ENCODE measurements at places on chromosomes 6 and 20. TPM values are rescaled to one million over a fixed set of nuclear protein-coding genes. Genes with fewer than 3 reads are reported as not detected.

- DNase-seq, result no peak
Measured at GRCh38 chr6:21840428-21840827, 246.9 kb downstream of the SOX4 start.

GRCh38 chr6:10478187-10479040, 42.7 kb upstream of the GCNT2 start:
- DNase-seq, result peak; percentile 24

DNA sequence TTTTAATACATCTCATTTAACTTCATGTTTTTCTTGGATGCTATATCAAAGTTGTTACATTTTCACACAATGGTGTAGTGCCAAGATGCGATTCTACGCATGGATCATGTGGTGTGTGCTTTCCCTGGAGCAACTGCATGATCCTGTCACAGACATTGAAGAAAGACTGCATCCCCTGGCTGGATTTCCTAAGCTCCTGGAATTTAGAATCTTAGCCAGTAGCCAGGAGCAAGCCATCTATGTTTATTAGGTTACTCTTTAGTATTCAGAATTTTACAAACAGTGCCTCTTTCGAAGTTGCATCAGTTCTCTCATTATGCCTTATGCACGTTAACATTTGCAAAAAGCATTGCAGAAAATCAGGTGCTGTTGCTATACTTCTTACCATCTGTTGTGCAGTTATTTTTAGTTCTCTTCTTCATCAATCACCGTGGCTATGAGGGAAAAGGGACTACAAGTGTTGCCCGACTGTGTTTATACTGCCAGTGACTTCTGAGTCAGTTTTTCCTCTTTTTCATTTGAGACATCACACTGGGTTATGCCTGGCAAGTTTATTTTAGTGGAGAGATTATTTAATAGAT, 584.2 kb downstream of the BCKDHB start:
- DNase-seq, result peak; percentile 35

GRCh38 chr6:31356946-31357466, at the start of gene HLA-B:
Gene HLA-B (minus strand): TSS chr6:31357179. CDS start chr6:31357158, 21 bp downstream.
- DNase-seq, result peak; percentile 95

GRCh38 chr20:24834310-24834709, 114.8 kb upstream of the CST7 start:
- no peak for DNase-seq

DNA sequence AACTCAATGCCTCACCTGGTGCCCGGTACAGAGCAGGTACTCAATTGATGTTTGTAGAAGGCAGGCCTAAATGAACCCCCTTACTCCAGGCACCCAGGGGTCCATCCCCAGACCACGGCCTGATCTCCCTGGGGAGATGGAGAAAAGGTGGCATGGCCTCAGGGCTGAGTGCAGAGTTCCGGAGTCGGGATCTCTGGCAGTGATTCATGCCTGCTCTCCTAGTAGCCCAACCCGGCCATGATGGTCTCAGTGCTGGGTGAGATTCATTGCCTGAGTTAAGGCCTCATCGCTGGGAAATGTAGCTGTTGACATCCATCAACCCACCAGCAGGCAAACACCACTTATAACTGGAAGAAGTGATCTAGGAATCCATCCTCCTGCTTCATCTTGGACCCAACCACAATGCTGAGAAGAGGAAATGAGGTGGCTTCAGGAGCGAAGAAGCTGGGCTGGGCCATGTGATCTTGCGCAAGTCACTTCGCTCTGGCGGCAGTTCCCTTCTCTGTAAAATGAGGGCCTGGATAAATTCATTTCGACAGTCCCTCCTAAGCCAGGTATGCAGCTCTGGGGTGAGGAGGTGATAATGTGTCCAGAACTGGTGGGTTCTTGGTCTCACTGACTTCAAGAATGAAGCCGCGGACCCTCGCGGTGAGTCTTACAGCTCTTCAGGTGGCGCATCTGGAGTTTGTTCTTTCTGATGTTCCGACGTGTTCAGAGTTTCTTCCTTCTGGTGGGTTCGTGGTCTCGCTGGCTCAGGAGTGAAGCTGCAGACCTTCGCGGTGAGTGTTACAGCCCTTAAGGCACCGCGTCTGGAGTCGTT, 24.7 kb downstream of the ETV7 start:
- no peak for DNase-seq

- DNase-seq, result no peak
Measured at GRCh38 chr6:118985123-118985830, 50.3 kb upstream of the MCM9 start.

- no peak for DNase-seq
Measured at GRCh38 chr6:157980288-157981131, 1.2 kb upstream of the SYNJ2 start.

DNA sequence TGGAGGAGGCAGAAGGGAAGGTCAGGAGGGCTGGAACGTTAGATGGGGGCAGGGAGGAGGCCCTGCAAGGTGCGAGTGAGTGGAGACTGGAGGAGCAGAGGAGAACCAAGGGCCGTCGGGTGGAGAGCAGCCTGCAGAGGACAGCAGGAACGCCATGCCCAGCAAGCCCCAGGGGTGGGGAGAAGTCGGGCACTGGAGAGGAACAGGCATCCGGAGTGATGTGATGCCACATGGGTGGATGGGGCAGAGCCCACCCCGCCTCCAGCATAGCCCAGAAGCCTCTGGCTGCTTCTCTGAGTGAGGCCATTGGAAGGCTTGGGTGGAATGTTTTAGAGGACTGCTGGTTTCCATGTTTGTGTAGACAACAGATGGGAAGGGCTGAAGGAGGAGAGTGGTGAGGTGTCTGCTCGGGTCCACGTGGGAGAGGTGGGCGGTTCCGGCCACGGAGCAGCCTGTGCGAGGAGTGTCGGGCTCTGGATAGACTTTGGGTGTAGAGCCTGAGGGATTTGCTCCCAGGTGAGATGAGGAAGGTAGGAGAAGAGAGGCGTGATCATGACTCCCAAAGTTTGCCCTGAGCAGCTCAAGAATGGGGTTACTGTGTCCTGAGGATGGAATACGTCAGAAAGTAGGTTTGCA, 221.4 kb downstream of the SMOC2 start:
- no peak for DNase-seq

GRCh38 chr20:59030911-59031563, 1.1 kb downstream of the ATP5F1E start:
- DNase-seq, result no peak

- DNase-seq, result no peak
Measured at GRCh38 chr6:7672066-7673062, 53.5 kb upstream of the BMP6 start.

Gene THBD
- 0.32 TPM for total RNA-seq

Gene TCEA2
- 20.7 TPM for total RNA-seq

Gene PAX1
- total RNA-seq, result not detected

Gene NRSN1
- total RNA-seq, result not detected

Measured in fibroblast of villous mesenchyme (primary cell).